GOT3 (cell line): ENCODE measurements at places on chromosomes 7 and 10.

GRCh38 chr10:4707221-4707620 is 118.8 kb upstream of the AKR1E2 start:
- no peak for DNase-seq

DNA sequence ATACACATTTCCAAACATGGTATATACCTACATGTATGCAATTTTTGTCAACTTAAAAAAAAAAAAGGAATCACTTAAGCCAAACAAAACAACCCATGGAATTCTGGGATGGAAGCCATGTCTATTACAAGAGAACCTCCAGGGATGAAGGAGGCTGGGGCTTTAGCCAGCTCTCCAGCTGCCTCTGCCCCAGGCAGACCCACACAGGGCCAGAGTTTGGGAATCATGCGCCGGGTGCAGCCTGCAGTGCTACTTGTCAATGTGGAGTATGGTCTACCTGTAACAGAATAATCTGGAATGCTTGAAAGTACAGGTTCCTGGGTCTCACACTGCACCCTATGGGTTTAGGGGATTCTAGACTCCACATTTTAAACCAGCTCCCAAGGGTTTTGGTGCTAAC is 10.8 kb downstream of the ATP6V0E2 start:
- no peak for DNase-seq

GRCh38 chr7:14842523-14842922 is 60.0 kb downstream of the DGKB start:
- no peak for DNase-seq

DNA sequence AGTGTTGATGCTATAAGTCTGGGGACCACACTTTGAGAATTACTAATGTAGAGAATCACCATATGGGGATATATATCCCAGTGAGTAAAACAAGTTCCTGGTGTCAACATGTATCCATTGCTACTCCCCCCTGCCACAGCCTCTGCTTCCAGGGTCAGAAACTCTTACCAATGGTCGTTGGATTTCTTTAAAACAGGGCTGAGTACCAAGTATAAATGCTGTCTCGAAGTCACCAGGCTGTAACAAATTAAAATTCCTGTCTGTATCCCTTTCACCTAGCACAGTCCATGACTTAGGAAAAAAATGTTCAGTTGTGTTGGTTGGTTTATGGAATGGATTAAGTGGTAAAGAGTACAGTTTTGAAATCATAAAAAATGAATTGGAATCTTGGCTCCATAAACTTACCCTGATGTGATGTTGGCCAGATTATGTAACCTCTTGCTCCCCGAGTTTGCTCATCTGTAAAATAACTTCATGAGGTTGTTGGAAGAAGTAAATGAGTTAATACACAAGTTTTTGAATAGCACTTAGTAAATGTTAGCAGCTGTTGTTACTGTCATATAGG is 364.0 kb upstream of the LRGUK start:
- no peak for DNase-seq

DNA sequence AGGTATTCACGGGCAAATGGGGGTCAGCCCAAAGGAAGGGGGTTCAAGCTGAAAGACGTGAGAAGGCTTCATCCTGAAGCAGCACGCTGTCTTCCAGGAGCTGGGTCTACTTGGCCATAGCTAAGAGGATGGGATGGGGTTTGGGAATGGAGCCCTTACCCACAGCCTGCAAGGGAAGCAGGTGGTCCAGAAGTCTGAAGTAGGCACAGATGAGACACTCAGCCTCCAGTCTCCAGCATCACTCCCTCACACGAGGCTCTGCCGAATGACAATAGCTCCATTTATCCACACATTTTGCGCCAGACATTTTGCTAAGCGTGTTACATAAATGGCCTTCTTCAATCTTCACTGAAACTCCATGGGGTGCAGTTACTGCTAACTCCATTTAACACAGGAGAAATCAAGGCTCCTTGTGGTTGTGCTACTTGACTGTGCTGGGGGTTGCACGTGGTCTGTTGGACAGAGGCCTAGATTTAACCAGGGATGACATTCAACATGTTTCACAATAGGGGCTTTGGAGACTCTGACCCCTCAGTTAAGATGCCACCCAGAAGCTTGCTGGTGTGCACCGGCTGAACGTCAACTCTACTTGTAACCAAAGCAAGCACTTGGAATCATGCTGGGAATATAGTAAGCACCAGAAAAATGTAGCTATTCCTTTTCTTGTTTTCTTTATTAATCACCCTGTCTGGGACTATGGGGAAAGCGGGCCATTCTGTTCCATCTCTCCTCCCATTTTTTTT is 85.3 kb downstream of the FAM241B start:
- no peak for DNase-seq

GRCh38 chr7:112946350-112946749 is 140.3 kb downstream of the GPR85 start:
- no peak for DNase-seq

GRCh38 chr10:97136756-97137155 is 49.0 kb downstream of the SLIT1 start:
- DNase-seq, result no peak

DNA sequence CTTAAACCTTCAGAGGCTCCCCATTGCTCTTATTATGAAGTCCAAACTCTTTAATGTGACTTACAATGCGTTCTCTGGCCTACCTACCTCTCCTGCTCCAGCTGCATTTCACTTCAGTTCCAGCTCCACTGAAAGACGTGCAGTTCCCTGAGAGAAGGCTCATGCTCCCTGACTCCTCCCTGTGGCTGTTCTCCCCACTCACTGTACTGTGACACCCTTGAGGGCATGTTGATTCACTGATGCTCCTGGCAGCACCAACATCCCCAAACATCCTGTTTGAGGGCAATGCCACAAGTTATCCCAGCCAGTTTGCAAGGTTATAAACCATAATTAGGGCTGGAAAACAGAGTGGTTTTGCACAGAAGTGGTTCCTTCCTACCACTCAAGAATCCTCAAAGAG is 111.2 kb downstream of the LSM5 start:
- no peak for DNase-seq

- DNase-seq, result no peak
These were observed 25.9 kb downstream of the SFXN4 start for GRCh38 chr10:119139464-119140067.

- DNase-seq, result peak; percentile 33
These were observed 90.8 kb downstream of the CHN2 start for GRCh38 chr7:29285444-29285793.

DNA sequence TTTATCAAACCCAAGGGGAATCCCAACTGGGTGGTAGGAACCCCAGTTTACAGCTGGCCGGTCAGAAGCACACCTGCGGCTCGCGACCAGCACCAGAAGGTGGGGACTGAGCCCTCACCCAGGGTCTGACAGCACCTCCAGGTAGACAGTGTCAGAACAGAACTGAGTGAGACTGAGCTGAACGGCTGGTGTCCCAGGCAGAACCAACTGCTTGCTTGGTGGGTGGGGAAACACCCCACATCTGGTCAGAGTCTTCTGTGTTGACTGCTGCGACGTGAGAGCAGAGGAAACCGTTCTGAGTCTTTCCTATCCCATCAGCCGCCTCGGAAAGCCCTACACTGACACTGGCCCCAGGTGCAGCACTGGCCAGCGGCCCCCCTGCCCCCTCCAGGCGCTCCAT is 160.7 kb downstream of the MAD1L1 start:
- DNase-seq, result no peak
